ENCODE measurements at places on chromosomes 1 and 21.

DNA sequence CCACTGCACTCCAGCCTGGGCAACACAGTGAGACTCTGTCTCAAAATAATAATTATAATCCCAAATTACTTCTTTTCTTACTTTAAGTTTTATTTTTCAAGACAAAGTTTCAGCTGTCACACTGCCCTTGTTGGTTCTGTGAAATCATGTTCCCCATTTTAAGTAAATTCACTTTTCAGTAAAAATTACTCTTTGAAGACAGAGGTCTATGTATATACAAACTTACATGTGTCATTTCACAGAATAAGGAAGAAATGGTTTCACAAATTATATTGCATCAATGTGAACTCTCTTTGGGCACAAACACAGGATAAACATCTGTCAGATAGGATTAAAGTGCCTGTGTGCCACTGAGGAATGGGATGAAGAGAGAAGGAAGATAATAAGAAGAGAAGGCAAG is 33.1 kb upstream of the ETS2 start:
- DNase-seq = no peak

DNA sequence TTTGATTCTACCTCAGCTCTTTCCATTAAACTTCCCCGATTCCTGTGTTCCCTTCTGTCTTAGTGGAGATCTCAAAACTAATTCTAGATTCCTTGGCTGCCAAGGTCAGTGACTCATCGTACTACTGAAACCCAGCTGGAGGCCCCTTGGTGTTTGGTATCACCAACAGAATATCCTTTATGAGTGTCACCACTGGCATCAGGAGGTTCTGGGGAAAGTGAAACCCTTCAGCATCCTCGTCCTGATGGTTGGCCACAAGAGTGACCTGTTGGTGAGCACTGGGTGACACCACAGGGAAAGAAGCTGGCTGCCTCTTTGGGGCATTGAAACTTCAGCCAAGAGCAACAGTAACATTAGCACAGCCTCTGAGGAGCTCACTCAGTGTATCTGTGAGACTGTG is 9.6 kb downstream of the RAB42 start:
- DNase-seq = no peak

DNA sequence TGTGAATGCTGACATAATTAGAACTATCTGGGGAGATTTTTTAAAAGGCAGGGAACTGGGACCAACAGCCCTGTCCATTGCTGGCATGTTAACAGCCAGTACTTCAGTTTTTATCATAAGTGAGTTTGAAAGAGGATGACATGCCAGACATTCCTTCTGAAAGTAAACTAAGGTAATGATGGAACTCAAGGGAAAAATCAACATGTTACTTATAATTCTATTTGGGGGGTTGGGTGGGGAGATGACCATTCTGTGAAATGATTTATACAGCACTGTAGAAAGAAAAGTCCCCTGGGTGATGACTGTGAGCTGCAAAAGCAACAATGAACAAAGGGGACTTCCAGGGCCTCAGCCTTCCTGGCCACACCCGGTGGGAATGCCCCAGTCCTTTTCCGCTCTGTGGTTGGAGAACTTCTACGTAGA is 5.4 kb upstream of the LAMC2 start:
- DNase-seq = no peak

- no peak for DNase-seq
Measured at GRCh38 chr1:6456800-6457466, 9.0 kb downstream of the TNFRSF25 start.

- DNase-seq = no peak
Measured at GRCh38 chr21:40351006-40351405, 483.8 kb downstream of the PCP4 start.

DNA sequence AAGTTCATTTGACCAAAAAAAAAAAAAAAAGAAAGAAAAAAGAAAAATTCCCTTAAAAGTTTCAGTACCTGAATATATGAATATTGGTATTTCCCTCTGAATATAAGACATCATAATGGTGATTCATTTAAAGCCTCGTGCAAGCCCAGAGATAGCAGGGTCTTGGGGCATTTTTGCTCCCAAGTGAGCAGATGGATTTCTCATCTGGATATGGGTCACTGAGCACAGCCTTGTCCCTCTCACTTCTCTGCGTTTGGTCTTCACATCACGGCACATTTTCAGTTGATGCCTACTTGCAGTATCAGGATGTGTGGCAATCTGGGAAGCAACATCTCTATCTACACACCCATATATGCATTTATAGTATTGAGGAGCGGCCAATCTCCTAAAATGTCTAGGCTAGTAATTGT is 12.7 kb downstream of the CD58 start:
- DNase-seq = no peak

- DNase-seq = no peak
Measured at GRCh38 chr1:43238085-43238484, 31.7 kb upstream of the TMEM125 start.

DNA sequence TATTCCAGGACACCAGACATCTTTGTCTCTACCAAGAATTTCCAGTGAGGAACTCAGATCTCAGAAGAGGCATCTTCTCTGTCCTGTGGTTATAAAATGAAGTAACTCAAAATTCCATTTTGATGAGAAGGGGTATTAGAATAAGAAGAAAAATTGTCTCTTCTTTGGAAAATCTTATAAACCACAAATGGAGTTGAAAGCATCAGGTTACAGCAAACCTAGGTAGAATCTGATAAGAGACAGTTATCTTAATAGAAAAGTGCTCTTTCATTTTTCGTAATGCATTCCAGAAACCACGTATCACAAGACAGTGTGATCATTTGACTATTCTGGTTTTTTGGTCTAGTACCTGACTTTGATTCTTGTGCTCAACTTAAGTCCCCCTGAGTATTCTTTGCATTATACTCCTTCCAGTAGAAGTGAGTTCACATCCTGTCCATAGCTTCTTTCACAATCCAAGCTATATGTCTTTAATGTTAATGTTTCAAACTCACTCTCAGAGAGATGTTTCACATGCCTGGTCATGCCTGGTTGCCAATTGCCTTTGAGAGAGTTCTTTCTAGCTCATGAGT is 120.9 kb upstream of the PRDX6 start:
- DNase-seq = no peak

GRCh38 chr1:167502719-167503462 is 15.4 kb downstream of the CD247 start:
- no peak for DNase-seq

GRCh38 chr1:205225901-205226765 is 1.6 kb upstream of the TMCC2 start:
- no peak for DNase-seq

- DNase-seq = peak; percentile 20
Measured at GRCh38 chr1:99004254-99004860, 304 bp downstream of the PLPPR5 start.

- DNase-seq = no peak
Measured at GRCh38 chr1:9119745-9120144, 9.2 kb downstream of the GPR157 start.

GRCh38 chr1:205014783-205015182 is 28.2 kb upstream of the CNTN2 start:
- DNase-seq = no peak

DNA sequence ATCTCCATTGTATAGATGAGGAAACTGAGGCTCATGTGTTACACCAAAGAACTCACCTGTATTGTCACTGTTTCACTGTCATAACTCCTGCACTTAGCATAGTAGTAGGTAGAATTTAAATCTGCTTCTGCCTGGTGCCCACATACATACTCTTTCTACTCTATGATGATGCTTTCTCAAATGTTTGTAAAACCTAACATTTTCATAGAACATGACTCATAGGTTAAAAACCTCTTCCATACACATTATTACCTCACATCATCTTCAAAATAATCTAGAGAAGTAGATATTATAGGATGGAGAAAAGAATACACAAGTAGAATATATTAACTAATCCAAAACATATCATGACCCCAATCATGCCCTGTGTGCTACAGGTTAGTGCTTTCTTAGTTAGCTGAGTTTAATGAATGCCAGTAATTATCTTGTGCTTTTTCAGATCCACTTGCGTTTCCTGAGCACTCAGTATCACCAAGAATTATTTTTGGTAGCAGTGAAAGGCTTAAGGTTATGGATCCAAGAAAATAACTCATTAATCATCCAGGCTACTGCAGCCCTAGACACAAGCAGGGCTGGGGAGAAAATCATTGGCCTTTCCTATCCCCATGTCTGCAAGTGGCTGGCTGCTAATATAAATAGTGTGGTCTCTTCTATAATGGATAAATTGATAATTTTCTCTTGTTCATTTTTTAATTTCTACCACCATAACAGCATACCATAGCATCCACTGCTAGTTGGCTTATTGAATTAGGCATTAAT is 156.9 kb downstream of the LRRC40 start:
- no peak for DNase-seq

GRCh38 chr1:200738949-200739651 is 407 bp downstream of the CAMSAP2 start:
- peak; percentile 51 for DNase-seq

Data from stimulated activated CD4-positive, alpha-beta T cell treated with anti-CD3 and anti-CD28 coated beads, Interleukin-2, amount 100 ng/mL, for 24 hours (primary cell).